ENCODE measurements at places on chromosomes 1 and 21.

- DNase-seq = no peak
Observed at GRCh38 chr1:94542088-94542870, 720 bp upstream of the F3 start.

DNA sequence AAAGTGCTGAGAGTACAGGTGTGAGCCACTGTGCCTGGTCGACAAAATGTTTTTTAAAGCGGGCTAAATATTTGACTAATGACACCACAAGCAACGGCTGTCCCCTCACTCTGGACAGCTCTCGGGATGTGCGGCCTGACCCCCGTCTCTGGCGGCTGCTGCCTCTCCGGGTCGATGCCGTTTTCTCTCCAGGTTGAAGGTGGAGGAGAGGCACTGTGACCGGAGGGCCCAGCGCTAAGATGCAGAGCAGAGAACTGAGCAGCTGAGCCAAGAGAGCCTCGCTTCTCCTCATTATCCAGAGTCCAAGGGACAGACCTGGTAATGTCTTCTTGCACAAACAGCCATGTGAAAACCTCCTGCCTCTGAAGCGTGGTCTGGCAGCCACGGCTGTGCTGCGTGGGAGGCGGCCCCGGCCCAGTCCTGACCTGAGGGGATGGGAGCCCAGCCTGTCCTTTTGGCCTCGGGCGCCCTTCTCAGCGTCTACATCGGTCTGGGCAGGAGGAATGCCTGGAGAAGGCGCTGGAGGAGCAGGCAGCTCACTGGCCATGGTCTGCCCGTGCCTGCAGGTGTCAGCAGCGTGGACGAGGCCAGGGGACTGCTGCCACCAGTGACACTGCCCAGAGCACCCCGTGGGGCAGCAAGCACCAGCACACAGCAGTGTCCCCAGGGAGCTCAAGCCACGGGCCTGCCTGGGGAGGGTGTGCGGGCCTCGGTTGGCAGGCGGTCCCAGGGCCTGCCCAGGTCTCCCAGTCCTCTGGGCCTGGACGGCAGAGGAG lies 10.3 kb downstream of the MORN1 start:
- no peak for DNase-seq

GRCh38 chr1:29756901-29757725 lies 520.8 kb downstream of the PTPRU start:
- DNase-seq = no peak

DNA sequence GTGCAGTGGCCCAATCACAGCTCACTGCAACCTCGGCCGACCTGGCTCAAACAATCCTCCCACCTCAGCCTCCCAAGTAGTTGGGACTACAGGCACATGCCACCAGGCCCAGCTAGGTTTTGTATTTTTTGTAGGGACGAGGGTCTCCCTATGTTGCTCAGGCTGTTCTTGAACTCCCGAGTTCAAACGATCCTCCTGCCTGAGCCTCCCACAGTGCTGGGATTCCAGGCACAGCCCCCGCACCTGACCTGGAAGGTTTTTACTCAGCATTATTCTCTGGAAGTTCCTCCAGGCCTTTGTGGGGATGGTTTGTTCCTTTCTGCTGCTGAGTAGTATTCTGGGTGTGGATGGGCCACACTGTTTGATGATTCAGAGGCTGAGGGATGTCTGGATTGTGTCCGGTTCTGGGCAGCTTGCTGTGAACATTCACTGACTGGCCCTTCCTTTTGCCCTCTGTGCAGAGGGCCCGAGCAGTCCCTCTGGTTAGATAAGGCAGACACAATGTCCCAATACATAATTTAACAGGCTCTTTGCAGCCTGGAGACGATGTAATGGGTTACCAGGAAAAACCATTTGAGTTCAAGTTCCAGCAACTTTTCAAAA lies 6.0 kb upstream of the TRAPPC10 start:
- peak; percentile 83 for DNase-seq

DNA sequence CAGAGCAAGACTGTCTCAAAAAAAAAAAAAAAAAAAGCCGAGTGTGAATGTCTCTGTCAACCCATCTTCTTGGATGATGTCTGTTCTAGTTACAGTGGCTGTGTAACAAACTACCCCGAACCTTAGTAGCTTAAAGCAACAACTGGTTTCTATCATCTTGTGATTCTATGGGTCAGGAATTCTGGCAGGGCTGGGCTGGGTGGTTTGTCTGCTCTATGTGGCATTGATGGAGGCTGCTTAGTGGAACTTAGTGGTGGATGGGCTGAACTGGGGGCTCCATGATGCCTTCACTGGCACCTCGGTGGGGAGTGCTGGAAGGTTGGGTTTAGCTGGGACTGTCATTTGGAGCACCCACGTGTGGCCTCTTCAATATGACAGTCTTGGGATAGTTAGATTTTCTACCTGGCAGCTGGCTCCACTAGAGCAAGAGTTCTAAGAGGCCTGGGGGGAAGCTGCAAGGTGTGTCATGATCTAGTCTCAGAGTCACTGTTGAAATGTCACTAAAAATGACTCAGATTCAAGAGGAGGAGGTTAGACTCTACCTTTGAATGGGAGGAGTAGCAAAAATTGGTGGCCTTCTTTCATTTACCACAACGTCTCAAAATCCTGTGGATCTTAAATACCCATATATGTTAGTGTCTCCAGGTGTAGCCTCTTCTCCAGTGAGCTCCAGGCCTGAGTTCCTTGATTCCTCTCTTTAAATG lies 18.6 kb downstream of the ACOT11 start:
- no peak for DNase-seq

GRCh38 chr1:33459691-33460090 lies 12.8 kb upstream of the ZSCAN20 start:
- peak; percentile 32 for DNase-seq

DNA sequence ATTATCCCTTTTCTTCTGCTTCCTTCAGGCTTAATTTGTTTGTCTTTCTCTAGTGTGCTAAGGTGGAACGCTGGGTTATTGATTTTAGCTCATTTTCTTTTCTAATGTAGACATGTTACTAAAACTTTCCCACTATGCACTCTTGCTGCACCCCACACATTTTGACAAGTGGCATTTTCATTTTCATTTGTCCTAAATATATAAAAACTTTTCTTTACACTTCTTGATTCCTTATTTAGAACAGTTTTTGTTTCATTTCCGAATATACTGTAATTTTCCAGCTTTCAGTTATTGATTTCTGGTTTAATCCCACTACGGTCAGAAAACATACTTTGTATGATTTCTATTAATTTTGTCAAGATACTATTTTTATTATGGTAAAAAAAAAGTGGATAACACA lies 25.3 kb downstream of the SH3BP5L start:
- DNase-seq = no peak

DNA sequence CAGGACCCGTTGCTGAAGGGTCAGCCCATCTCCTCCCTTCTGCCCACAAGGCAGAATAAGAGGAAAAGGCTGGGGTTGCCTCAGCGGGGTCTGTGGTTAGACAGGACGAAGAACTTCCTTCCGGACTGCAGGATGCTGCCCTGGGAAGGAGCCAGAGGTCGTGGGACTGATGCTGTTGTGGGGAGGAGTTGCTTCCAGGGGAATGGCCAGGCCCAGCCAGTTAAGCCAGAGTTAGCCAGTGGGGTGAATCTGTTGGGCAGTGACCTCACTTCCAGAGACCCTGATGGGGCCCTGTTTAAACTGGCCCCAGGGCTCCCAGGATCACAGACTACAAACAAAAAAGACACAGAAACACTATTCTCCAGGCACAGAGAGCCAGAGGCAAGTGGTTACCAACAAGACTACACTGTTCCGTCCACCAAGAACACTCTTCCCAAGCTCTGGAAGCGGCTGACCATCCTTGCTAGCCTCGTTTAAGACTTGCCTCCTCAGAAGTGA lies 13.0 kb downstream of the FAM229A start:
- DNase-seq = no peak

GRCh38 chr1:237542525-237543418 lies 347.9 kb downstream of the ZP4 start:
- DNase-seq = no peak

DNA sequence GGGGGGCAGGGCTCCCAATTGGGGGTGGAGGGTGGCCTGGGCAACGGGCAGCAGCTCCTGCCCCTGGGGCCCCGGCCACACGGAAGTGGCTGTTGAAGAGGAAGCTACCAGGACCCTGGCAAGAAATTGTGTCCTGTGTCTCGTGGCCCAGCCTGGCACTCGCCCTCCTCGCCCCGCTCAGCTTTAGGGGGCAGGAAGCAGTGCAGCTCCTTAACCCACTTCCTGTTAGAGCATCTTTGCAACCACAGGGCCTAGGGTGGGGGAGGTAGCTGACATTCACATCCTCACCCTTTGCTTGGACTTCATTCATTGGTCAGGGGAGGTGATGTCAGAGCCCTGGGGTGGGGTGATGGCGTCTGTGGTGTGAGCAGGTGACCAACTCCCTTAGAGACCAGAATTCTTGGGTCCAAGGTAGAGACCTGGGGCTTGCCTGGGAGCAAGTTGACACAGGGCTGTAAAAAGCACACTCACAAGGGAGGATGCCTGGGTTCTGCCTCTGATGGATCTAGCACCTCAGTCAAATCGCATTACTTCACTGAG lies at the start of gene ARHGAP30:
TSS of gene ARHGAP30 (minus strand) at position 161 of the 540 bp plus-strand sequence. CDS start 267 bp downstream, outside the sequence.
- DNase-seq = no peak

- DNase-seq = no peak
Observed at GRCh38 chr1:100107696-100108095, 25.0 kb downstream of the SASS6 start.

GRCh38 chr1:155499263-155499662 lies 63.3 kb downstream of the ASH1L start:
- DNase-seq = no peak

- DNase-seq = no peak
Observed at GRCh38 chr1:230165536-230165935, 98.5 kb downstream of the GALNT2 start.

GRCh38 chr1:13733711-13734110 lies 33.7 kb downstream of the PRDM2 start:
- DNase-seq = no peak

DNA sequence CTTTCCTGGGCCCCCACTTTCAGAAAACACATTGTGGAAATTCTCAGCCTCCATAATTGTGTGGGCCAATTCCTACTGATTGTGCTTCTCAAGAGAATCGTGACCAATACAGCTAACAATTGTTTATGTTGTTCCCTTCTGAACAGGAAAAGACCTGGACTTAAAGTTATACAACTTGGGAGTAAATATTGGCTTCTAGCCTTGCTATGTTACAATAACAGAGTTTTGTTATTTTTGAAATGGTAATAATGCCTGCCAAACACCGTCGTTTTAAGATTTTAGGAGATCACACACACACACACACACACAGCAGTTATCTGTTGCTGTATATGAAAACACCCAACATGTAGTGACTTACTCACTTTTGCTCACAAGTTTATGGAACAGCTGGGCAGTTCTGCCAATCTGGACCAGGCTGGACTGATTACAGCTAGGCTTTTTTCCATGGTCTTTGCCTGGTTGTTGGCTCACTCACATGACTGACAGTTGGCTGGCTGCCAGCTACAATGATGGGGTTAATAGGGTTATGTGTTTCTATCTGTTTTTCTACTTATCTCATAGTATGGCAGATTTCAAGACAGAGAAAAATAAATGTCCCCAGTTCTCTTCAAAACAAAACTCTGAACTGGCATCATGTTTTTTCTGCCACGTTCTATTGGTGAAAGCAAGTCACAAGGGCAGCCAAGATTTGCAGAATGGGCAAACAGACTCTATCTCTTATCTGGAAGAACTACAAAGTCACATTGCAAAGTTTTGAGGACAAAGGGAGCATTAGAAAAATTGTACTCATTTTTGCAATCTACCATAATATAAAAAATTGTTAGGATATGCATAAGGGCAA lies 447.5 kb downstream of the NEGR1 start:
- no peak for DNase-seq

DNA sequence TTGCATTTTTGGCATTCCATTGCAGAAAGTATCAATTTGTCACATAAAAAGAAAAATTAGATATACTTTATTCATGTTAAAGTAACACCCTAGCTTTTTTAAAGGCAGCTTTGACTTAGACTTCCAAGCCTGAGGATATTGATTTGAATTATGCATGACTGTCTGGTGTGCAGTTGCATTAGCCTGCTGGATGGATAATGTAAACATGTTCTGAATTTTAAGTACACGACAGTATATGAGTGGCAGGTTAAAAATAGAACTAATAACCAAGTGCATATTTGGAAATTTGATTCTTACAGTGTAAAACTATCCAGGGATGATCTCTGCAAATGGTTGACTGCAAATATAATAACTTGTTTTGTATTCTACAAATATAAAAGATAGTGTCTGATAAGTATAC lies 124.0 kb downstream of the SYT14 start:
- DNase-seq = no peak

GRCh38 chr1:103516693-103517092 lies 8.8 kb upstream of the RNPC3 start:
- DNase-seq = no peak

DNA sequence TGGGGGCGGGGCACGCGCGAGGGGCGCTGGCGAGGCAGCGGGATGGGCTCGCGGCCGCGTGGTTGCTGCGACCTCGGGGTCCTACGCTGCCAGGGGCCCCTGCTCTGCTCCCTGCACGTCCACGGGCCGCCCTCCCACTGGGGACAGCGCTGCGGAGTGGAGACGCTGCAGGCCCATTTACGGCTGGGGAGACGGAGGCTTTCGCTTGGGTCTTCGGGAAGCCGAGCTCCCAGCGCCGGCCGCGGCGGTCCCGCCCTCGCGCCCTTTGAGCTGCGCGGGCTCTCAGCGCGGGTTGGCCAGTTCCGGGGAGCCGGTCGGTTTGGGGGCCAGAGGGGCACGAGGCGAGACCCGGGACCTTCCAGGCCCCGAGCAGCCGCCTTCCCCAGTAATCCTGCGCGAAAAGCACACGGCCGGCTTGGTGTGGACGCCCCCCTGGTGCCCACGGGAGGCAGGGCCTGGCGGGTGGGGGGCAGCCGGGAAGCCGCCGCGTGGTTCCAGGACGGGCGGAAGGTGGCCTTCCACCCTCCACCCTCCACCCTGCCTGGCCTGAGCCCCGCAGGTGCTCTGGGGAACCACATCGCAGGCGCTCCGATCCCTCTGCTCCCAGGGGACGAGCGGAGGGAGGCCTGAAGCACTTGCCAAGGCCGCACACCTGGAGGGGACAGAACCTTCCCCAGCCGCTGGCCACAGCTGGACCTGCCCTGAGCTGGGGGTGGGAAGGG lies 570 bp upstream of the PEX10 start:
- no peak for DNase-seq

DNA sequence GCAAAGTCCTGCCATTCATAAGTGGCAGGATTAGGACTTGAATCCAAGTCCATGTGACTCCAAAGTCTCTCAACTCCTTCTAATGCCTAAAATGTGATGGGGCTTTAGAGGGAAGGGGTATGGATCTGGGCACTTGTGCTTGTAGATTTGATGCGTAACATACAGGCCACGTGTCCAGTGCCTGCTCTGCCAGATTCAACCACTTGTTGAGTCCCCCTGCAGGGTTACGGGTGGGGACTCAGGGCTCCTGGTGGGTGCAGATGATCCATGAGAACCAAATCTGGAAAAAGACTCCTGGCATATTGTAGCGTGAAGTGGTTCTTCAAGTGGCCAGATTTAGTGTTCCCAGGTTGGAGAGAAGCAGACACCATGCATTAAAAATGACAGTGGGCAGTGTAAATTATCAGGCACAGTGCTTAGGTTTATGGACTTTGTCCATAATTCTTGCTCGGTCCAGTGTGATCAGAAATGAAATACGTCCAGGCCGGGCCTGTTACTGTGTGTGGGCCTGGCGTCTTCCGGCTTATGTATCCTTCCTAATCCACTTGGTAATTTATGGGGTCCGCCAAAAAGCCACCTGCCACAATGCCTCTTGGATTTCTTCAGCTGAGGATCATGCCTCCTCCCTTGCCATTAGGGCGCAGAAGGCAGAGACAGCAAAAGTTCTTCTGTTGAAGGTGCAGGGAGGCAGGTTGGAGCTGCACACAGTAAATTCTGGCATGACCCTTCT lies 51.2 kb upstream of the LRP8 start:
- no peak for DNase-seq

- DNase-seq = no peak
Observed at GRCh38 chr1:115753830-115754229, 14.7 kb downstream of the CASQ2 start.
